ENCODE measurements at places on chromosomes 16 and 17.

- no peak for DNase-seq
These were observed 166.4 kb downstream of the COPRS start for GRCh38 chr17:31692632-31693031.

DNA sequence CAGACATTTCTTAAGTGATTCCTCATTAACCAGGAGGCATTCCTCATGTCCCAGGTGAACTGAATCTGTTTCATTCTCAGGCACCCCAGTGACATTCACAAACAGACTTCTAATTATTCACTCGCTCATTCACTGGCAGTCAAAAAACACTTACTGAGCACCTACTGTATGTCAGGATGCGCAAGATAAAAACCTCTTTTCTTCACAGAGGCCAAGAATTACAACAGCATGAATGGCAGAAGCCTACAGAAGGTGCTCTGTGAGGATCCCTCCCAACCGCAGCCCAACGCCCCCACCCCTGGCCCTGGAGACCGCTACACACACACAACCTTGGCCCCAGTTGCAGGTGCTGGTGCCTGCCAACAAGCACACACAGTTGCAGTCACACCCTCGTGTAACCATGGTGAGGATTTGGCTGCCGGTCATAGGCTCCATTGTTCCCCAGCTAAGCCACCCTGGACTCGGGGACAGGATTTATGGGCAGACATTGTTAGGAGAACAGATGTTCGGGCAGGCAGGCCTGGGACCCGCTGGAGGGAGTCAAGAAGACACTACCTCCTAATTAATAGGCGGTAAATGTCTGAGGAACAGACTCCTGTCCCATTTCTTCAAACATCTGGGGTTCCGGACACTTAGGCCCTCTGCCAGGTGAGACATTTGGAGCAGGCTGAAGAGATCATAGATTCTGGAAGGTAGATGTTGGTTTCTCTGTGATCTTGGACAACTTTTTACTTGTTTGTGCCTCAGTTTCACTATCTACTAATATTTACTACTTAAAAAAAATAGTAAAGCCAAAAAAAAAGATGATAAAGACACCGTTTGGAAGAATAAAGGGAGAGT, 43.2 kb downstream of the CUEDC1 start:
- DNase-seq = peak; percentile 86

DNA sequence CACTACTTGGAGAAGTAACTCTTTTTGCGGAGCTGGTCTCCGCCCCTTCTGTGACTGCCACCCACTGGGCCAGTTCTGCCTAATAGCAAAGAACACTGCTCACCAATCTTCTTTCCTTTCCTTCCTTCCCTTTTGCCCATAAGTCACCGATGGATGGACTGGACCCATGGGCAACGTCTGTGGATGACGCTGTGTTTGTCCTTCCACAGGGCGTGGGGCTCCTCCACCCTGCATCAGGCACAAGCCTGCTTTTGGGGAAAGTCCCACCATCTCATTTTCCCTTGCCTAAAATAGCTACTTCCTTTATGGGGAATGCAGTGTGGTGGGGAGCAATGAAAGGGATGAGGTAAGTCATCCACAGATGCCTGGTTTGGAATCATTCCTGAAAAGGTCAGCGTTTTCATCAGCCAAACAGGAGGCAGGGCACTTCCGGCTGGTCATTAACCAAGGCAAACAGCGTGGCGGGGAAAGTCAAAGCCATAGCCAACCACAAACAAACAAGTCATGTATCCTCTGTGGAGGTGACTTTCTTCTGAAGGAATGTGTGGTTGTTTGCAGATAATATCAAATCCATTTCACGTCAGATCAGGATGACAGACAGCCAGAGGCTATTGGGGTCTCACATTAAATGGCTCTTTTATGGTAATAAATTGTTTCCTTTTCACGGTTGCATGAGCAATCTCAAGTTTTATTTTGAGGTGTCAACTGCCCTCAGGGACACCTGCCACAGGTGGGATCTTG, 30.7 kb upstream of the MED9 start:
- DNase-seq = peak; percentile 100

DNA sequence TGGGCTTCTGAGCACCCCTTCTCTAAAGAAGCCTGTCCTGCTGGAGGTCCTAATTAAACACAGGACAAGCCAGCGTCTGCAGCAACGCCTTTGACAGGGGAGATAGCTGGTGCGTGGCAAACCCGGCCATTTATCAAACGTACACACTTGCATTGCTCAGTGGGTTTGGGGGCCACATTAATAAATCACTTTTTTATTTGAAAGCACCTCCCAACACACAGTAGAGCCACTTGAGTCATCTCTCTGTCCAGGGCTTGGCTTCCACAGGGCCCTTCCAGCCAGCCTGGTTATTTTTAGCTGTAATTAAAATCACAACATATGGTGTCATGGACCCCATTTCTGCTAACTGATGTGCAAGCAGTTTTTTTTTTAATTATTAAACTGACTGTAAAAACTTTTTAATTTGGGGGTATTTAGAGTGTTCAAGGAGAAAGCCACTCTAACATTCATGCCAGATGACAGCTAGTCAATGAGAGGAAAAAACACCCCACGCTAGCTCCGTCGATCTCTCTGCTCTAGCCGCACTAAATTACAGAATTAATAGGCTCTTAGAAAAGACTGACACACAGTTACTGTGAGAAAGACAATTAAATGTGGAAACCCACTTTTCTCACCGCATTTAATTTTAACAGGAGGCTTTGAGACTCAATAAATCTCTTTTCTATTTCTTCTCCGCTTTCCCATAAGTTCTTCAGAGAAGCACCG, 201.0 kb upstream of the WSCD1 start:
- no peak for DNase-seq

DNA sequence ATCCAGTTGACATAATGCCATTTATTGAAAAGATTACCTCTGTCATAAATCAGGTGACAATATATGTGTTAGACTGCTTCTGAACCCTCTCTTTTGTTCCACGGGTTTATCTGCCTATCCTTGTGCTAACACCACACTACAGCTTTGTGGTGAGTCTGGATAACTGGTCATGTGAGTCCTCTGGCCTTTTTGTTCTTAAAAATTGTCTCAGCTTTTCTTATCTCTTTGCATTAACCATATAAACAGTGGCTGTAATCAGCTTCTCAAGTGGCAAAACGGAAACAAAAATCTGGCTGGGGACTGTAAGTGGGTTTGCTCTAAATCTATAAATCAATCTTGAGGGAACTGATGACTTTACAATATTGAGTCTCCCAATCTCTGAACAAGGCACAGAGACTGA, 44.6 kb downstream of the STX8 start:
- DNase-seq = no peak

DNA sequence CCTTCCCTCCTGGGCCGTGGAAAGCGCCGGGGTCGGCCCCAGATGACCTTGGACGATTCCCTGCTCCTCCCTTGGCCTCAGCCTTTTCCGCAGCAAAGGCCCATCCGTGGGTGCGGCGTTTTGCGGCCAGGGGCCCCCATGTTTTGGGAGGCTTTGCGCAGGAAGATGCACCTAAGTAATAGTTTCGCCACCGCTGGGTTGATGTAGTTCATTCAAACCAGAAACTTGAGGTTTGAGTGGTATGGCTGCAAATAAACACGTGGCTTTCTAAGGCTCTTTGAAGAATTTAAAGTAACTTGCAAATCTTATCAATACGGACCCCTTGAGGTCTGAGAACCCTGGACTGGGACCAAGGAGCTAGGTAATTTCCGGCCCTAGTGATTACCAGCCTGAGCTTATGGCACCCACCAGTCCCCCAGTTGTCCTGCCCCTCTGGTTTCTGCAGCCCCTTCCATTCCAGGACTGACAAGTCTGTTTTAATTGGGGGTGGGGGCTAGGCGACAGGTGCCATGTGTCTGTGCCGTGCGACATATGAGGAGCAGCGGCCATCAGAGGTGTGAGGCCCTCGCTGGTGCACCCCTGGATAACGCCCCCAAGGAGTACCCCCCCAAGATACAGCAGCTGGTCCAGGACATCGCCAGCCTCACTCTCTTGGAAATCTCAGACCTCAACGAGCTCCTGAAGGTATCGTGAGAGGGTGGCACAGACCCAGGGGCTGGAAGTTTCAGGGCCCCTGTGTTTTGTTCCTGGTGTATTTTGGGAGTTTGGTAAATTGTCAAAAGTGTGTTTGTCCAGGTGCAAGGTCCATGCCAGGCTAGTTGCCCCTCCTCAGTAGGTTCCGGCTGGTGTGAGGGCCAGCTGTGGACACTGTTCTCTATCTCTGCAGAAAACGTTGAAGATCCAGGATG, 834 bp downstream of the MRPL12 start:
- no peak for DNase-seq

DNA sequence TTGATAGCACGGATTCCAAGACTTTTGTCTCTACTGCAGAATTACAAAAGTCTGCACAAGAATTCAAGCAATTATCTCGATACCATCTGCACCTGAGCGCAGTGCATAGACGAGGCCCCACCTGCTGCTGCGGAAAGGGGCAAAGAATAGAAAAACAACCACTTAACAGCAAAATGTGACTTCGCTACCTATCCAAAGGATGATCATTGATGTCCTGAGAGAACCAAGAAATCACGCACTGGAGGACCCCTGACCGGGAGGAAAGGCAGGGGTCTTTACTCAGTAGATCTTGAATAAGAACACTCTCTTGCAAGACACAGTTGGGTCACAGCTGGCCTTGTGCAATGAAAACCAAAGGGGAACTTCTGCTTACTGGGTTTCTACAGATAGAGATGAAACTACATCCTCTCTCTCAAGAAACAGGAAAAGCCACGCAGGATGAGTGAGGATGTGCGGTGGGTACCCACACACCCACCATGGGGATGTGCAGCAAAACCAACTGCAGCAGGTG, 147.4 kb upstream of the RPH3AL start:
- DNase-seq = no peak

- DNase-seq = no peak
These were observed 41.3 kb upstream of the GFOD2 start for GRCh38 chr16:67760206-67760955.

- DNase-seq = peak; percentile 22
These were observed 10.1 kb downstream of the NUDT7 start for GRCh38 chr16:77732241-77732946.

- peak; percentile 27 for DNase-seq
These were observed 28.8 kb upstream of the RMI2 start for GRCh38 chr16:11316331-11317015.

DNA sequence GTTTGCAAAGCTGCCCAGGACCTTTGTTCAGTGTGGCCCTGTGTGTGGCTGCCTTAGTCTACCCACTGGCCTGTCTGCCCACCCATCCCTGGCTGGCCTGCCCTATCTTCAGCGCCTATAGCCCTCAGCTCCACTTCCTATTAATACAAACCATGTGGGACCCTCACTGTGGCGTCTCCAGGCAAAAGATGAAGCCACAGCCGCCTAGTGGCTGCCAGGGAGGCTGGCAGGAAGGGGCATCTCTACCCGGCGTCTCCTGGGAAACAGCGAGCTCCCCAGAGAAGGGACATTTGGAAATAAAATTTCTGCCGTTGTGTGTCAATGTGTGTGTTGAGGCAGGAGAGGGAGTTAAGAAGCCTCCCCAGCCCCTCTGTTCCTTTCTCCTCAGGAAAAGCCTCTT, 31.5 kb downstream of the NEUROD2 start:
- no peak for DNase-seq

- peak; percentile 50 for DNase-seq
These were observed 506 bp downstream of the CAMKK1 start for GRCh38 chr17:3892095-3892998.

GRCh38 chr17:57834146-57834741, 15.6 kb downstream of the MRPS23 start:
- peak; percentile 92 for DNase-seq

DNA sequence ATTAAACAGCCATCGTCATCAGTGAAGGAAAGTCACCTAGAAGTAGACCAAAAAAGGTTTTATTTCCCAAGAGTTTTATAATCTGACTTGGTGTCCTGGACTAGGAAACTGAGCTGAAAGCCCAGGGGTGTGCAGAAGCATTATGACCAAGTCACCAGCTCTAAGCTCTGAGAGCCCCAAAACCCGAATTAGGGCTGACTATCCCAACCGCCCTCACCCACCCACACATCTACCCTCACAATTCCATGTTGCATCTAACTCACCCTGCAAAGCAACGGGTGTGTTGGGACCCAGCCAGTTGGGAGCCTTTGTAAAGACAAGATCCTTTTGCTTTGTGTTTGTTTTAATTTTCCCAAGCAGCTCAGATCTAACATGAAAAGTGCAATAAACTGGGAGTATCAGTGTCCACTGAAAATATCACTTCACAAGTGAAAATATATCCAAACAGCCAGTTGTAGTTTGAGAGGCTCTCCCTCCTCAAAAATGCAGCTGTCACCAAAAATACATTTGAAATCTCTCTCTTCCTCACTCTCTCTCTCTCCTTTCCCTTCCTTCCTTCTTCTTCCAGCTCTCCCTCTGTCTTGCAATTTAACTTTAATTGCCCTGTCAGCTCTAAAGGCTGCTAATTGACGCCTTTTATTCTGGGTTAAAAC, 16.2 kb upstream of the NOG start:
- no peak for DNase-seq

DNA sequence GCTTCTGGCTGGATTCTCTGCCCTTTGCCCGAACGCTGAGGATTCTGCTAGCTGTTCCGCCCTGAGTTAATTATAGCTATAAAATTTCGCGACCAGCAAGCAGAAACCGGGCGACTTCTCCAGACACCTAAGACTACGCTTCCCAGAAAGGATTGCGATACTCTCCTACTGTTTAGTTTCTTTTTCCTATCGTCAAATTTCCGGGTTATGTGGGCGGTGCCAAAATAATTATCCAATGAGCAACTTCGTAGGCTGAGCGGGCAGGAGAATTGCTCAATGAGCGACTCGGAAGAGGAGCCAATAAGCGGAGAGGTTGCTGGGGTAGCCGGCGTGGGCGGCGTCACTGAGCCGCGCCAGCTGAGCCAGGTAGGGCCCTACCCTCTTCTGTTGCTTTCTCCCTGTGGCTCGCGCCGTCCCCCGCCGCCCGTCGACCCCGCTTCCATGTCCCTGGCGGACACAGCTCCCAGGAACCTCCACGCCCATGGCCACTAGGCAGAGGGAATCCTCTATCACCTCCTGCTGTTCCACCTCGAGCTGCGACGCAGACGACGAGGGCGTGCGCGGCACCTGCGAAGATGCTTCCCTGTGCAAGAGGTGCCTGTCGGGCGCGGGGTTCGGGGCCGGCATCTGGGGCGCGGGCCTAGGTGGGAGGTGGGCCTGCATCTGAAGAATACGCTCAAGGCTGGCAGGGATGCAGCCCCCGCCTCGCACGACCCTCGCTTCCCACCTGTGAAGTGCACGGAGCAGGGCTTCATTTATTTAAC, at the start of gene LCMT1:
LCMT1 (plus strand) TSS at position 340 of the 764 bp plus-strand sequence; CDS start at position 482, 142 bp downstream.
- DNase-seq = peak; percentile 98

GRCh38 chr17:35293151-35293847, 50.4 kb downstream of the SLFN5 start:
- no peak for DNase-seq

All from renal cortical epithelial cell (primary cell).